ENCODE measurements at places on chromosomes 7 and 10.

- DNase-seq: no peak
These were observed 6.3 kb downstream of the KIAA1217 start for GRCh38 chr10:24215196-24215595.

DNA sequence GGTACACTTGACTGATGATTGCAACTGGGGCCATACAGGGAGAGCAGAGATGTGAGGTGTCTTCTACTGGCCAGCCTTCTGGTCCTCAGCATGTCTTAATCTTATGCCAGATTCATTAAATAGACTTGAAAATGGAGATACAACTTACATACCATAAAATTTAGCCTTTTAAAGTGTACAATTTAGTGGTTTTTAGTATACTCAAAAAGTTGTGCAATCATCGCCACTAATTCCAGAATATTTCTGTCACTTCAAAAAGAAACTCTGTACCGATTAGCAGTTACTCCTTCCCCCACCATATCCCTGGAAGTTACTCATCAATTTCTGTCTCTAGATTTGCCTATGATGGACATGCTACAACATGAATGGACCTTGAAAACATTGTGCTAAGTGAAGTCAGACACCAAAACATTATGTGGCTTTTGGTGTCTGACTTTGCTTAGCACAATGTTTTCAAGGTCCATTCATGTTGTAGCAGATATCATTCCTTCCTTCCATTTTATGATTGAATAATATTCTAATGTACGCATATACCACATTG, 53.0 kb downstream of the SH2D4B start:
- DNase-seq: no peak

- no peak for DNase-seq
These were observed 983.0 kb downstream of the SORCS1 start for GRCh38 chr10:106181501-106181900.

GRCh38 chr10:133400624-133401424, 6.9 kb downstream of the MTG1 start:
- no peak for DNase-seq

GRCh38 chr7:46109437-46109836, 188.4 kb upstream of the IGFBP3 start:
- DNase-seq: no peak

DNA sequence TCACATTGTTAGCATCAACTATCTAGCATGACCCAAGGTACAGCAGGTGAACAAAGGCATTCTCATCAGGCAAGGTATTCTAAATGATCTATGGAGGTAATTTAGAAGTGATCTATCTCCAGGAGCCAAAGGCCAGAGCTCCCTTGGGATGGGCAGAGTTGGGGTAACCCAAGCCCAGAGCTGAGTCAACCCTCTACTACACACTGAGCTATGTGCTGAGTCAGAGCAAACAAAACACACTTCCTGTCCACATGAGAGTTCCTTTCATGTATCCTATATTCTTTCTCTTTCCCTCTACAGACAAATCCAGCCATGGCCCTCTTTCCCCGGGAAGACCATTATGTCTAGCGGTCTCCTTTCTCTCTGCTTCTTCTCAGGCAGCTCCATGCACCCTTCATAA, 68.2 kb upstream of the AGK start:
- no peak for DNase-seq

- DNase-seq: no peak
These were observed 1196.9 kb downstream of the SORCS3 start for GRCh38 chr10:105837951-105838350.

GRCh38 chr10:70540089-70540788, 61.7 kb downstream of the PALD1 start:
- DNase-seq: no peak

DNA sequence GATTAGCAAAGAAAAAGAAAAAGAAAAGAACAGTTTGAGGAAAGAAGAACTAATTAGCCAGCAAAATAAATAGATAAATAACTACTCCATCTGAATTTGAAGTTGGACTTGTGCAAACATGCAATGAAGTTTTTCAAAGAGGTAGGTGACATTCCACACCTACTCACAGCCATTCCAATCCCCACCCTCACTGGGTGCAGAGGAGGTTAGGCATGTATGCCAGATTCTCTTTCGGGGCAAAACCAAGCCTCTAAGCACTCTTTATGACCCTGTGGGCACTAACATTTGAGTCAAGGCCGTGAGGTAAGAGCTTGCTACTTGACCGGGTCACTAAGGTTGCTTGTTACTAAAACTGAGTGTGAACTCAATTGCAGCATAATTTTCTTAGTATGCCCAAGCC, 108.4 kb upstream of the SEMA3A start:
- no peak for DNase-seq

DNA sequence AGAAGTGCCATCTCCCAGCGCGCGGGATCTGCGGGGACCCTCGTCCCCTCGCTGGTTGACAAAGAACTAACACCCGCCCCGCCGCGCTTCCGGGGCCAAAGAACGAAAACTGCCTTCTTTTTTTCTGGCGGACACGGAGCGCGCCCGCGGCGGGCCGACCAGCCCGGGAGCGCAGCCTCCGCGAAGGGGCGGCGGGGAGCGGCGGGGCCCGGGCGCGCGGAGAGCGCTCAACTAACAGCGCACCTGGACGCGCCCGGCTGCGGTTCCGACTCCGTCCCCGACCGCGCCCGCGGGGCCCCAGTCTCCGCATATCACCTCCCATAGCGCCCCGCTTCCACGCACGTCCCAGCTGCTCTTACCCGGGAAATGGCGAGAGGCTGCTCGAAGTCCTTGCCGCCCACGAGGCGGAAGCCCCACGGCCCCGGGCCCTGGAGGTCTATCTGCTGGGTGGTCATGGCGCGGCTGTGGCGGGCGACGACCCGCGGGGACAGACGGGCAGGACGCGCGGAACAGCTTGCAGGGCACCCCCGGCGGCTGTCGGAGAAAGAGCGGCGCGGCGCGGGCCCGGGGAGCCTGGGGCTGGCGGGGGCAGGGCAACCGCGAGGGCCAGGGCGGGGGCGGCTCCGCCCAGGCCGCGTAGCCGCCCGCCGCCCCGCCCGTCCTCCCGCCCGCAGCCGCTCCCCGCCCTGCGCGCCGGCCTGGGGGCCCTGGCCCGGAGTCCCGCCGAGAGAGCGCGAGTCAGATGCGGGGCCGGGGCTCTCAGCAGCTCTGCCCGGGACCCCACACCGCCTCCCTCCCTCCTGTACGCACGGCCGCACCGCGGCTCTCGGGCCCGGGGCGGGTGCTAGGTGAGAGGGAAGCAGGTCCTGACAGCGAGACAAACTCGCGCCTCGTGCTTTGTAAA, at the start of gene PDLIM1:
Gene PDLIM1 (minus strand): TSS at position 543 of the 904 bp plus-strand sequence. CDS start 88 bp downstream, at position 455.
- DNase-seq: no peak

DNA sequence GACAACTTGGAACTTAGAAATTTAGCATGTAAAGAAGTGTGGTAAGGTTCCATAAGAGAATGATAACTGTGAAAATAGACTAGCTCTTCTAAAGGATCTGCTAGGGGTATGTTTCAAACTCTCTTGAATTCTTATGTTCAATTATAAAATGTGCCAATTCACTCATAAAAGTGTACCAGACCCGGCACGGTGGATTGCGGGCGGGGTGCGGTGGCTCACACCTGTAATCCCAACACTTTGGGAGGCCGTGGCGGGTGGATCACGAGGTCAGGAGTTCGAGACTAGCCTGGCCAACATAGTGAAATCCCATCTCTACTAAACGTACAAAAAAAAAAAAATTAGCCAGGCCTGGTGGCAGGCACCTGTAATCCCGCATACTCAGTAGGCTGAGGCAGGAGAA, 105.4 kb upstream of the CAV2 start:
- DNase-seq: no peak

DNA sequence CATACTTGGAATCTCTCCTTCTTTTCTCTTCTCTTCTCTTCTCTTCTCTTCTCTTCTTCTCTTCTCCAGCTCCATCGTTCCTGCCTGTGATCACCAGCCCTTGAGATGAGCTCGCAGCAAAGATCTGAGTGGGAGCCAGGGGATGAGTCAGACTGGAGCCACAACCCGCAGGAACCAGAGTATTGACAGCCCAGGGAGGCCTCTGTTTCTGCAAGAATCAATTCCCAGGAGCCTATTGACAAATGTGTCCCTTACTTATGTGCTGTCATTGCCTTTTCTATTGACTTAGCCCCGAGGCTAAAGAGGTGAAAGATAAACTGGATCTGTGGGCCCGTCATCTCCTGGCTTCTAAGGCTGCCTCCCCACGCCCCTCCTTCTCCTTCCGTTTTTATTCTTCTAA, 13.1 kb upstream of the HABP2 start:
- no peak for DNase-seq

DNA sequence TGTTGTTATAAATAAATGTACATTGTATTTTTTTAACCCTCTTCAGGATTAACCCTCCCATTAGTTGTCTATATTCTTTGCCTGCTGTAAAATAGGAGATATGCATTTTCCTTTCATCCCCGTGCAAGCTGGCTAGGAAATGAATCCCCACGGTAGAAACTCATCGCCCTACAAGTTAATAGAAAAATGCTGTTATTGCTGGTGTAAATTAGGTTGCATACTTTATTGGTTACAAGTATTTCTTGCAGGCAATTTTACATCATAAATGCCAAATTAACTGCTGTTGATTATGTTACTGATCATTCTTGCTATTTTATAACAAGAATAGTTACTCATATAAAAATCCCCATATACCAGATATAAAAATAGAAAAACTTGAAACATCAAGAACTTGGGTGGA, 454.2 kb upstream of the KLF6 start:
- DNase-seq: no peak

- no peak for DNase-seq
These were observed 443.0 kb upstream of the MKI67 start for GRCh38 chr10:128568990-128569945.

DNA sequence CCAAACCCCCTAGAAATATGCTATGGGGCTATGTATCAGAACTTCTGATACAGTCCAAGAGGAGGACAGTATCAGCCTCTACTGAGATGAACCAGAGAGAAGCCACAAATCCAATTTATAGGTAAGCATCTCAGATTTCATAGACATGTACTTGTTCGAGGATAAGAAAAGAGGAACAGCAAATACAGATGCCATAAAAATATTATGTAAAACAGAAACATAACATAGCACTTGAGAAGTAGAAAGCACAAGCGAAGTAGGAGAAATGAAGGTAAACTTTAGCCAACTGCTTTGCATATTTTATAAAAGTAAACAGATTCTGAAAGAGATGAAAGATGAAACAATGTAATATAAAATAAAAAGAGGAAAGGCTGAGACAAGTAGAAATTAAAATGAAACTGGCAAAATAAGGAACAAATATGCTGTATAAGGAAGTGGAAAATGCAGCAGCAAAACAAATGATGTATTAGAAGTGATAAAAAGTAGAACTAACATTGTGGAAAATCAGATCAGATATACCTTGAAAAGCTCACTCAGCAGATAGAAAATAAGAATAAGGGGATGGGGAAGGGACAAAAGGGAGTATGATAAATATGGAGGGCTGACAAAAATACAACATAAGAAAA, 135.1 kb downstream of the SKAP2 start:
- DNase-seq: no peak

DNA sequence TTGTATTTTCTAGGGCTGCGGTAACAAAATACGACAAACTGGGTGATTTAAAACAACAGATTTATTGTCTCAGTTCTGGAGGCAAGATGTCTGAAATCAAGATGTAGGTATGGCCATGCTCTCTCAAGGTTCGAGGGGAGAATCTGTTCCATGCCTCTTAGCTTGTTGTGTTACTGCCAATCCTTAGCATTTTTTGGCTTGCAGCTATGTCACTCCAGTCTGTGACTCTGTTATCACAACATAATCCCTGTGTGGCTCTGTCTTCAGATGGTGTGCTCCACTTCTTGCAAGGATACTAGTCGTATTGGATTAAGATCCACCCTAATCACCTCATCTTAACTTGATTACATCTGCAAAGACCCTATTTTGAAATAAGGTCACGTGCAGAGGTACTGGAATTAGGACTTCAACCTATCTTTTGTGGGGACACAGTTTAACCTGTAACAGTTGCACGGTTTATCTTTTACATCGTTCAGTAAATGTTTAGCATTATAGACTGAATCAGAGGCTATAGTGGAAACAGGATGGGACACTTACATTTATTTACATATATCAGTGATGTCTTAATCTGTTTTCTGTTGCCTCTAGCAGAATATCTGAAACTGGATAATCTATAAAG, 3.1 kb downstream of the C1GALT1 start:
- DNase-seq: no peak

DNA sequence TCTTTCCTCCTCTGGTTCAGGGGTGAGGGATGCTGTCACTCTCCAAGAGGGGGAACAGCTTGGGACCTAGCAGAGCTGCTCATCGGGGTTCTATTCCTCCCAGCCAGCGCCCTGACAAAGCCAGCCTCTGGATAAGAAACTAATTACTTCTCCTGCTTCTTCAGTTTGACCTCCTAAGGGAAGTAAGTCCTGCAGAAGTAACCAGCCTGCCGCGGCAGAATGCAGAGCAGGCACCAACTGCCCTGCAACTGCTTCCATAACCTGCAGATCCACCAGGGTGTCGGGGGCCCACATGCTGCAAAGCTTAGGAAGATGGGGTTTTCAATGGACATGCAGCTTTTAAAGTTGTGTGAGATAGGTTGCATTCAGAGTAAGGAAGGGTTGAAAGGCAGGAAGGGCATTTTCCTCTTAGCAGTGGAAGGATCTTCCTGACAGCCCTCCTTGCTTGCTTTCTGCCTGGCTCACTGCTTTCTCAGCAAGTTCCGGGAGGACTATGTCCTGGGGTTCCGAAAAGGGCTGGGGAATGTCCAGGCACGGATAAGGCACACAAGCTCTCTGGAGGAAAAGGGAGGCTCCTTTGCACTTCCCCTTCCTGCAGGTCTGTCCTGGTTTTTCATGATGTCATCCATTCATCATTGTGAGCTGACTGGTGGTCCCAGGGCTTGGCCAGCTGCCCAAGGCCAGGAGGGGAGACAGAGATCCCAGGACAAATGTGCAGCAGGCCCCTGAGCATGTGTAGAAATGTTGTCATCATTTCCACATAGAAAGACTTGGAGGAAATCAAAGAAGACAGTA, 24.3 kb upstream of the CALU start:
- DNase-seq: no peak

DNA sequence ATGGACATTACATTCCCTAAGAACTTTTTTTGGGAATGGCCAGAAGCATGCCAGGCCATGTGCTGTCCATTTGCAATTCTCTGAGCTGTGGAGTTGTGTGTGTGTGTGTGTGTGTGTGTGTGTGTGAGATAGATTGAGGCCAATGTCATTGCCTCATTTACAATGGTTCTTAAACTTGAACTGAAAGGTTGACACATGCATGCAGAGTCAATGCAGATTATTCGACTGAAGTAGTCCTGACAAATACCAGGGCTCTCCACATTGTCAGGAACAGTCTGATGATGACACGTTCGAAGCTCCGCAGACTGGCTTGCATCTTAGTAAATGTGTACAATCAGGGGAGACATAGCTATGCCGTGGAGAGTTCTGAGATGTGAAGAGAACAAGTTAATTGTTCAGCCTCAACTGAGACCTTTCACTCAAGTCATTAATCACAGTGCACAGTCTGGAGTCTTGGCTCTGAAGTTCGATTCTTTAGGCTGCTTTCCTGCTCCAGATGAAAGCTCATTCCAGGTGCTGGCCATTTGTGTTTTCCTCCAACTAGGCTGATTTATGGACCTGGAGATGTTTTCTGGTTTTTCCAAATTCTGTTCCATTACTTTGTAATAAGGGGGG, 921.9 kb downstream of the LRMDA start:
- DNase-seq: no peak
